ENCODE measurements at places on chromosomes 12 and 14. TPM values are rescaled to one million over a fixed set of nuclear protein-coding genes. Genes with fewer than 3 reads are reported as not detected.

PPP1R36 gene
- total RNA-seq: 0.57 TPM

IGF1 gene
- total RNA-seq: 16.1 TPM

RNFT2 gene
- 8.7 TPM for total RNA-seq

CDK4 gene
- 193 TPM for total RNA-seq

DAO gene
- total RNA-seq: not detected

SLC41A2 gene
- total RNA-seq: 11.5 TPM

DNA sequence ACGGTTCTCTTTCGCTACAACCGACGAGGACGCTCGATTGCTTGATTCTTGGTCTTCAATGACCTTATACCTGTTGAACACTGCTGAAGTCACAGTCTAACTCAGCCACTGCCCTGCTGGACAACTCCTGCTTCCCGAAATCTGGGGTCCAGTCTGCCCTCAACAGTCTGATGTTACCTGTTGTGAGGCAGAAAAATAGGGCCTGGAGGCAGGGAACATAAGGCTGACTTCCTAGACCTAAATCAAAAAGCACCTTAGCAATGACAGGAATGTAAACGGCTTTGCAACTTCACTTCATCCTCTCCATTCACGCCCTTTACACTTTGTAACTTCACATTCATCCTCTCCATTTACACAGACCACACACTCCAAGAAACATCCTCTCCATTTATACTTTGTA, 597 bp upstream of the GLTP start:
- DNase-seq: no peak
- peak overlapping the region; percentile 95 for H3K27ac ChIP-seq
- peaks cover 19% of the 10 kb centered on the region for H3K27me3 ChIP-seq
- no peaks in the 10 kb centered on the region for H3K36me3 ChIP-seq
- peak overlapping the region; percentile 91 for H3K4me3 ChIP-seq
- peaks cover 38% of the 10 kb centered on the region for H3K4me1 ChIP-seq

DNA sequence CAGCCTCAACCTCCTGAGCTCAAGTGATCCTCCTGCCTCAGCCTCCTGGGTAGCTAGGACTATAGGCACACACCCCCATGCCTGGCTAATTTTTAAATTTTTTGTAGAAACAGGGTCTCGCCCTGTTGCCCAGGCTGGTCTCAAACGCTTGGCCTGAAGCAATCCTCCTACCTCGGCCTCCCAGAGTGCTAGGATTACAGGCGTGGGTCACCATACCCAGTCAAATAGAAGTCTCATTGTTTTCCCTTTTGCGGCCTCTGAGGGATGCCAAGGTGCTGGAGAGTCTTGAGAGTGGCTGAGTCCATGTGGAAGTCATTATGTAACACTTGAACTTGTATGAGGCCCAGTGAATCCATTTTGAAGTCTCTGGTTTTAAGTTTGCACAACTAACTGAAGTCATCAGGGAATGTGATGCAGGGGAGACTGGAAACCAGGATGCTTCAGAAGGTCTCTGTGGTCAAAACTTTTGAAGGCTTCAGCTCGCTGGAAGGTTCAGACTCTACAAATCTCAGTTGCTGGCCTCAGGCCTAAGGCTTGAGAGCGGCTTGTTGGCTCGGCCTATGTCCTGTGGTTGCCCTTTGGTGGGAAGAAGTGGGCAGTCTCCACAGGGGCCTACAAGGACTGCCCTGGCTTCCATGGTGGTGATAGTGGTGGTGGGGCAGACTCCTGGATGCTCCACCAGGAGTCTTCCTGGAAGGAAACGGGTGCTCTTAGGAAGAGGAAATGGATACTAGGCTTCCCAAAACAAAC, 29.2 kb downstream of the GALNT16 start:
- no peaks in the 10 kb centered on the region for H3K27me3 ChIP-seq
- H3K27ac ChIP-seq: no peak overlapping the region
- H3K4me1 ChIP-seq: peaks cover 36% of the 10 kb centered on the region

GRCh38 chr12:8847435-8847834, 25.0 kb downstream of the A2ML1 start:
- H3K4me1 ChIP-seq: no peaks in the 10 kb centered on the region
- no peak for DNase-seq
- peaks cover 15% of the 10 kb centered on the region for H3K36me3 ChIP-seq
- no peak overlapping the region for H3K4me3 ChIP-seq
- H3K27me3 ChIP-seq: no peaks in the 10 kb centered on the region

DNA sequence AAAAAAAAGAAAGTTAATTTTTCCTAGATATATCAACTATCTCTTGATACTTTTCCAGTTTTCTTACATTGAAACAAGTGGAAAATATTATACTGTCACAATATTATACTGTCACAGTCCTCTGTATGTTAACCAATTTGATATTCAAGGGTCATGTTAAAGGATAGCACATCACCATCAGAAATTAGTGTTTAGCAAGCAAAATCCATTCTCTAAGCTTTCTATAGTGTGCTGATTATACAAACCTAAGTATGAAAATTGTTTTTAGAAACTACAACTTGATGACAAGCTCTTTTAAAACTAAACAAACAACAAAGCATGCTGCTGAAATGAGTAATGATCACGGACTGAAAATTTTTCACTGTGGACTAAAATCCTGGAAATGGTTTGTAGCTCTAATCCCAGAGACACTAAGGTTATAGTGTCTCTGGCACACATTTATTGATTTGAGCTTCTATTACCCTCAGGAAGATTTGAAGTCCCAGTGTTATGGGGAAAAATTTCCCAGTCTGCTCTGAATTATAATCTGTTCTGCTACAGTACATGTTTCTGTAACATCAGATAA, 9.7 kb downstream of the SPTSSA start:
- no peak overlapping the region for H3K4me3 ChIP-seq
- H3K4me1 ChIP-seq: peaks cover 4% of the 10 kb centered on the region
- DNase-seq: no peak
- no peaks in the 10 kb centered on the region for H3K27me3 ChIP-seq
- H3K27ac ChIP-seq: no peak overlapping the region

- H3K4me3 ChIP-seq: no peak overlapping the region
- no peak for DNase-seq
- H3K4me1 ChIP-seq: peaks cover 5% of the 10 kb centered on the region
- H3K27ac ChIP-seq: no peak overlapping the region
Measured at GRCh38 chr14:47057364-47057763, 405.8 kb upstream of the RPL10L start.

DNA sequence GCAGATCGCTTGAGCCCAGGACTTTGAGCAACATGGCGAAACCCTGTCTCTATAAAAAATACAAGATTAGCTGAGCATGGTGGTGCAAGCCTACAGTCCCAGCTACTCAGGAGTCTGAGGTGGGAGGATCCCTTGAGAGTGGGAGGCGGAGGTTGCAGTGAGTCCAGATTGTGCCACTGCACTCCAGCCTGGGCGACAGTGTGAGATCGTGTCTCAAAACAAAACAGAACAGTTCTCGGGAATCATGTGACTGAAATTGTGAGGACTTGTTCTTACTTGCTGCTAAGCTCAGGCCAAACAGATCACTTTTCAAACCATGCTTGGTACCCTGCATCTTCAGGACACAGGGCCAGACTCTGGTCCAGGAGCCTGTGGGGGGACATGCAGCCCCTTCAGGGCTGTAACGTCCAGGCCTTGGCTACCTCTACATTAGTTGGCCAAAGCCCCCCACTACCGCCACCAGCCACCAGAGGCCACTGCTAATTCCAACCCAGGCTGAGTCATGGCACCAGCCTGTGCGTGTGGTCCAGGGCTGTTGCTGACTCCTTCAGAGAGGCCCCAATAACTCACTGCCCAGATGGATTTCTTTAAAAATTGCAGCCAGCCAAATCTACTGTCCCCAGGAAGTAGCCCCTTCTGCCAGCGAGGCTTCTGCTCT, 33.4 kb upstream of the SYNDIG1L start:
- no peaks in the 10 kb centered on the region for H3K4me1 ChIP-seq
- DNase-seq: no peak
- no peak overlapping the region for H3K4me3 ChIP-seq
- no peaks in the 10 kb centered on the region for H3K27me3 ChIP-seq
- no peaks in the 10 kb centered on the region for H3K36me3 ChIP-seq
- H3K27ac ChIP-seq: no peak overlapping the region

DNA sequence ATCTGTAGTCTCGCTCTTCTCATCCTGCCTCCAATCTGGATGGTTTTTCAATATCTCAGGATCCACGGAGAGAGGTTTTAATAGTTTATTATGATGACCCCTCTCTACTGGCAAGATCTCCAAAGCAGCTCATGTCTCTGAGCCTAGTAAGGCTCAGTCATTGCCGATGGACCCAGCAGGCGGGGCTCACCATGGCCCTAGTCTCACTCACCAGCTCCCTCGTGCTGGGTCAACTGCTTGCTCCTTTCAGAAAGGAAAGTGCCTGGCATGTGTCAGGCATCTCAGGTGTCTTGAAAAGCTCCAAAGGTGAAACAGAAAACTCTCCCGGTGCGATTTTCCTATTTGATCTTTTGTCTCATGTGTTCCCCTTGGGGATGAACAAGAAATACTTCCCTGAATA, 179.0 kb downstream of the CALM1 start:
- H3K27me3 ChIP-seq: no peaks in the 10 kb centered on the region
- H3K27ac ChIP-seq: no peak overlapping the region
- no peak overlapping the region for H3K4me3 ChIP-seq
- H3K4me1 ChIP-seq: peaks cover 24% of the 10 kb centered on the region
- DNase-seq: no peak

GRCh38 chr12:104865080-104865479, 93.0 kb downstream of the SLC41A2 start:
- no peak overlapping the region for H3K4me3 ChIP-seq
- no peak overlapping the region for H3K27ac ChIP-seq
- H3K4me1 ChIP-seq: no peaks in the 10 kb centered on the region
- DNase-seq: no peak
- no peaks in the 10 kb centered on the region for H3K27me3 ChIP-seq

- no peak for DNase-seq
- H3K4me1 ChIP-seq: peaks cover 79% of the 10 kb centered on the region
- H3K27ac ChIP-seq: no peak overlapping the region
- H3K36me3 ChIP-seq: peaks cover 15% of the 10 kb centered on the region
Measured at GRCh38 chr12:65894624-65895390, 70.5 kb downstream of the HMGA2 start.

- H3K27ac ChIP-seq: no peak overlapping the region
- H3K36me3 ChIP-seq: peaks cover 3% of the 10 kb centered on the region
- no peaks in the 10 kb centered on the region for H3K27me3 ChIP-seq
- H3K4me3 ChIP-seq: no peak overlapping the region
- no peak for DNase-seq
Measured at GRCh38 chr14:53032161-53032803, 81.4 kb upstream of the FERMT2 start.

GRCh38 chr14:57199921-57200320, 68.8 kb downstream of the EXOC5 start:
- H3K27me3 ChIP-seq: peaks cover 5% of the 10 kb centered on the region
- no peak overlapping the region for H3K4me3 ChIP-seq
- no peaks in the 10 kb centered on the region for H3K4me1 ChIP-seq
- H3K27ac ChIP-seq: no peak overlapping the region
- H3K36me3 ChIP-seq: no peaks in the 10 kb centered on the region

- no peaks in the 10 kb centered on the region for H3K36me3 ChIP-seq
- H3K27ac ChIP-seq: no peak overlapping the region
- H3K4me1 ChIP-seq: peaks cover 8% of the 10 kb centered on the region
- no peak overlapping the region for H3K4me3 ChIP-seq
- H3K27me3 ChIP-seq: peaks cover 46% of the 10 kb centered on the region
Measured at GRCh38 chr12:52494518-52494917, 1.5 kb upstream of the KRT6A start.

DNA sequence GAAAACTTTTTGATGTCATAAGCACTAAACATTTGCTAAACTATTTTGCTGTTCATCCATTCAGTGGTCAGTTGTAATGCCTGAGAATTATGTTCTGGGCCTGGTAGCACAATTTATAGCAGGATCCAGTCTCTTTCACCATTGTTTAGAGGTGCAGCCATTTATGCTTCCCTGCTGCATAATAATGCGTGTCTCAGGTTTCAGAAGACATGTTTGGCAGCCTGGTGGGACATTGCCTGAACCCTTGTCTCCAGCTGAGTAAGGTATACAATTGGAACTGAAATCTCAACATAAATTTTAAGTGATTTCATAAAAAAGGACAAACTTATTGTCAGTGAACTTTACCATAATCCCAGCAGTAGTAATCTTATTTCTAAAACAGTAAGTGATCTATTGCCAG, 94.8 kb downstream of the POLR3B start:
- no peak for DNase-seq
- H3K27ac ChIP-seq: no peak overlapping the region
- peaks cover 3% of the 10 kb centered on the region for H3K4me1 ChIP-seq

DNA sequence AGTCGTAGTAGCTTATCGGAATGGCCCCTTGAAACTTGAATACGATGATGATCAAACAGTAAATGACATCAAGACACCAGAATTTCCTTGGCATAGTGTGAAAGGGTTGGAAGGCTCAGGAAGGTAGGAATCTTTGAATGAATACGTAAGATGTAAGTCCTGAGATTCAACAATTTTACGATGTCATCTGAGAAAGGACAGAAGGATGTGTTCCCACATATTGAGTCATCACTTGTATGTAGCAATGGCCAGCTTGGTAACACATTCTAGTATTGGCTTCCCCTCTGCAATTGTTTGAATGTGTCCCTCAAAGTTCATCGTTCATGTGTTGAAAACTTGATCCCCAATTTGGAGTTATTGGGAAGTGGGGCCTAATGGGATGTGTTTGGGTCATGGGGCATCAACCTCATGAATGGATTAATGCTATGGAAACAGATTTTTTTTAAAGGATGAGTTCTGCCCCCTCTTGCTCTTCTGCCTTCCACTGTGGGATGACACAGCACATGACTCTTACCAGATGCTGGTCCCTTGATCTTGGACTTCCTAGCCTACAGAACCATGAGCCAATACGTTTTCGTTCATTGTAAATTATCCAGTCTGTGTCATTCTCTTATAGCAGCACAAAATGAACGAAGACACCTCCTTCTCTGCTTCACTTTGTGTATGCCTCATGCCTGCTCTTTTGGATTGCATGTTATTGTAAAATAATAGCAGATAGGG, 284.6 kb downstream of the BCAT1 start:
- no peak overlapping the region for H3K27ac ChIP-seq
- peaks cover 29% of the 10 kb centered on the region for H3K27me3 ChIP-seq
- no peaks in the 10 kb centered on the region for H3K36me3 ChIP-seq
- no peaks in the 10 kb centered on the region for H3K4me1 ChIP-seq
- no peak overlapping the region for H3K4me3 ChIP-seq
- DNase-seq: no peak

- no peak for DNase-seq
- no peak overlapping the region for H3K27ac ChIP-seq
- no peaks in the 10 kb centered on the region for H3K27me3 ChIP-seq
- H3K4me1 ChIP-seq: peaks cover 4% of the 10 kb centered on the region
- H3K36me3 ChIP-seq: no peaks in the 10 kb centered on the region
Measured at GRCh38 chr12:84691266-84691665, 221.3 kb downstream of the SLC6A15 start.

- DNase-seq: no peak
- no peak overlapping the region for H3K27ac ChIP-seq
- peaks cover 8% of the 10 kb centered on the region for H3K36me3 ChIP-seq
- H3K4me1 ChIP-seq: peaks cover 8% of the 10 kb centered on the region
- peaks cover 78% of the 10 kb centered on the region for H3K27me3 ChIP-seq
Measured at GRCh38 chr12:1528791-1529190, 65.6 kb downstream of the FBXL14 start.

DNA sequence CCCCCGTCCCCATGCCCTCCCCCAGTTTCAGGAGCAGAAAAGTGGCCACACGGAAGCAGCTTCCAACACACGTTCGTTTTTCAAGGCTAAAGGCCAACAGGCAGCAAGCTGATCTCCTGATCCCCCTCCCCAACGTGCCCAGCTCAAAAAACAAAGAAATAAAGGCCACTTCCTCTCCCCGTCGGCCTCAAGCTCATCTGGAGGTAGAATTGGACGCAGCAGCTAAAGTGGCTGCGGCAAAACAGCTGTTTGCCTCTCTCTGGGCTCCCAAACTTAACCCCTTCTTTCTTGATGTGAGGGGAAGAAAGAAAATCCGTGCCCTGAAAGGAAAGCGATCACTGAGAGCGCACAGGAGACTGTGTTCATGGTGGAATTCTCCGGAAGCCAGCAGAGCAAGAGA, 66.3 kb downstream of the SCARB1 start:
- H3K4me1 ChIP-seq: peaks cover 26% of the 10 kb centered on the region
- no peak for DNase-seq
- H3K36me3 ChIP-seq: peaks cover 5% of the 10 kb centered on the region
- H3K27ac ChIP-seq: peak overlapping the region; percentile 32
